ENCODE measurements at places on chromosomes 16 and 17.

- no peak for DNase-seq
Observed at GRCh38 chr16:9081158-9081557, 10.3 kb upstream of the HAPSTR1 start.

- no peak for DNase-seq
Observed at GRCh38 chr16:10485698-10486382, 94.6 kb downstream of the EMP2 start.

DNA sequence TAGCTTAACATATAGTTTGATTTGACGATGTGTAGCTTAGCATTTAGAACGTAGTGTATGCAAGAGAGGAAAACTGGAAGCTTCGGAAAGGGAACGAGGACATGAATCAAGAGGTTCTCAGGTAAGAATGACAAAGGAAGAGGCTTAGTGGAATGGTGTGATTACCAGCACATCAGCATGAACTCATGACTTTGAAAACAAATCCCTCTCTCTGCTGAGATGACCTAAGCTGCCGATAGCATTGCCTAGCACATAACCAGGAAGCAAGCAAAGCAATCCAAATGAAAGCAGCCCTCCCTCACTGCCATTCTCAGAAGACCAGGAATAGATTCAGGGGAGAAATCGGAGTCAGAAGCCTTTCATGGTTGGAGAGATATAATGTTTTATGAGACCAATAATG, 51.3 kb upstream of the CCL1 start:
- no peak for DNase-seq

- DNase-seq, result peak; percentile 82
Observed at GRCh38 chr16:11255737-11256660, at the start of gene SOCS1. SOCS1 (minus strand) TSS chr16:11256204; CDS start chr16:11255478, 726 bp downstream.

DNA sequence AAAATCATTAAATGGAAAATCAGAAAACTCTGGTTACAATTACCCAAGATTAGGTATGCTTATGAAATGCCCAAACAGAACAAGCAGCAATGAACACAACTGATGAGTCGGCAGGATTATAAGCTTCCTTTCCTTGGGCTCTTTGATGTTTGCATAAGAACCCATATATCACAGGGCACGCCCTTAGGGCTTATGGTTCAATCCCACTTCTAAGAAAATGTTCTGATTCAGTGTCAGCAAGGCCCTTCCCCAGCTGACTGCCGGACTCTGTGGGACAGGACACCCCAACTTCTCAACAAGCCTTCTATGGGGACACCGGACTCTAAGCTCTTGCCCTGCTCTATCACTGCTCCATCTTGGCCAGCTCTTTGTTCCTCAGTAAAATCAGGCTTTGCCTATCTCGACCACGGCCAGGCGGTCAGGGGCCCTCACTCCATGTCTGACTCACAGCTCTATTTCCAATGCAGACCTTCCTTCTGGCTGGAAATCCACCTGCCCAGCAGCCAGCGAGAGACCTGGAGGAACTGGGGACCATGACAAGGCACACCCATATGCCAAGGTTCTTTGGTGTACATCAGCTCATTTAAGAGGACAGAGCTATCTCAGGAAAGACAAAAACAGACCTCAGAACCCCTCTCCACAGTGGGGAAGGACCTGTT, 26.8 kb downstream of the LITAFD start:
- DNase-seq, result no peak

GRCh38 chr16:82833378-82833993, 206.7 kb downstream of the CDH13 start:
- DNase-seq, result no peak

GRCh38 chr16:51831595-51832367, 680.7 kb upstream of the SALL1 start:
- no peak for DNase-seq

GRCh38 chr16:14148569-14148968, 77.5 kb downstream of the MRTFB start:
- DNase-seq, result no peak

DNA sequence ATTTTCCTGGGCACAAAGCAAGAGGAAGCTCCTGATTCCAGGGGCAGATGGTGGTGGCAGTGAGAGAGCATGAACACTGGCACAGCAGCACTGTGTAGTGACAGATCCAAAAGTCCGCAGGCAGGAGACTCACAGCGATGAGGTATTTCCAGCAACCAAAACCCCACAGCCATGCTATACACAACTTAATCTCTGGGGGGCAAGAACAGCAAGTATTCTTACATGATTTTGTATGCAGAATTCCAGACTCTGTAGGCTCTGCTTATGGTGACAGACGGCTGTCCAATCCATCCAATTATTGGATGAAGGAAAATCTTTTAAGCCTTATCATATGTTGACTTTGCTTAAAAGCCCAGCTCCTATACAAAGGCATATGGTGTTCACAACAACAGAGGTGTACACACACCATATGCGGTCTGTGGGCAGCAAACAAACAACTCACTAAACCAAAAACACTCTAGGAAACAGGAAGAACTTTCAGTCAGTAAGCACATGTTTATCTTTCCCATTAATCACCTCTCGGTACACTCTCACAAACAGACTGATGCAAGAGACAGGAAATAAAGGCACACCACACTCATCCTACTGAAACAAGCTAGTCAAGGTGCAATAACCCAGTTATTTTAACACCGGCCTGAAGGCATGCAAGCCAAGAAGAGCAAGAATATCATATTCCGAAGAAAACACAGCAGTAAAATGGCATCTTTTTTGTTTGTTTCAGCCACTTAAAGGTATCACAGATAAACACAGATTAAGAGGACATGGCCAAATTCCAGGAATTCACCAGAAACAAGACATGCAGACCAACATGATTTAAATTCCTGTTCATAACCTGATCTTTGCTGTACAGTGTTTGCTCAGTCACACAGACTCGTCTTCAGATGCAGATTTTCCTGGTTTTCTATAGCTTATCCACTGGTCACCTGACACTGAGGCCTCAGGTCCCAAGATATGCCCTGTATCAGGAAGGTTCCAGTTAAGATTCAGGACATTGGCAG, 47.8 kb downstream of the ERN1 start:
- DNase-seq, result no peak

DNA sequence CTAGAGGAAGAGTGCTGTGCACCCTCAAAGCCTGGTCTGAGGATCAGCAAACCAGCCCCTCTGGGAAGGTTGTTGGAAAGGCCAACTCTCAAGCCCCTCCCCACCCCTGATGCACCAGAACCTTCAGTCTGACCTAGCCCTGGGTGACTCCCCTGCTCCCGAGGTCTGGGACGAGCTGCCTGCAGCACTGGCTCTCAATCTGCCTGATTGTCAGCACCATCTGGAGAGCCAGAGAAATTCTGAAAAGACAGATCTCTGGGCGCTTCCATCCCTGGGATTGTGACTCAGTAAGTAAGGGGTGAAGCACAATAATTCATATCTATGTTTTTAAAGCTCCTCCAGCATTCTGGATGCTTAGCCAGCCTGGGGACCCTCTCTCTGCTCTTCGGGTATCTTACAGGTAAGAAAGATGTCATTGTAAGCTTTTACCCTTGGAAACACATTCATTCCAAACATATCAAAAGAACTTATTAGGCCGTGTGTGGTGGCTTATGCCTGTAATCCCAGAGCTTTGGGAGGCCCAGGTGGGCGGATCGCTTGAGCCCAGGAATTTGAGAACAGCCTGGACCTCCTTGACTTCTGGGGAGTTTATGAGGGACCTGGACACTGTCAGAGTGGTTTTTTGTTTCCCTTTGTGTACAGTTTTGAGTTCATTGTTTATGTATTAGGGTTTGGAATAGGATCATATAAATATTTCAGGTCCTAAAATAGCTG, 147.5 kb downstream of the KCNJ12 start:
- DNase-seq, result no peak

DNA sequence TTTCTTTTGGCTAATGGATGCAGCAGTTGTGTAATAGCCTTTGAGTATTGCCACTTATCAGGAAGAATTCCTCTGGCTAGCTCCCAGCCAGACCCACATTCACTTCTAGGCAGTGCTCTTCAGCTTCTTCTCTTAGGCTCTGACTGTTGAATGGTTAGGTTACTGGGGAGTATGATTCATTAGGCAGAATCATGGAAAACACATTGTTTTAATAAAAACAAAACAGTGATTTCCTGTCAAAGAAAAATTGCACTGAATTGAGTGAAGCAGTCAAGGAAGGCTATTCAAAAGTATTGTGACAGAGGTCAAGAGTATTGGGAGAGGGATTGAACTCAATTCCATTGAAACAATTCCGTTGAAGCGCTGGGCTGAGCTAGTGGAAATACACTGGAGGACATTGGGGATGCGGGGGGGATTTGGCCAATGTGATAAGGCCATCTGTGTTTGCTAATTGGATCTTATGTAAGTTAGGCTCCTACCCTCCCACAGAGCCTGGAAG, 68.0 kb downstream of the CNTNAP4 start:
- DNase-seq, result no peak

GRCh38 chr16:68756239-68756915, 19.3 kb downstream of the CDH1 start:
- DNase-seq, result no peak

DNA sequence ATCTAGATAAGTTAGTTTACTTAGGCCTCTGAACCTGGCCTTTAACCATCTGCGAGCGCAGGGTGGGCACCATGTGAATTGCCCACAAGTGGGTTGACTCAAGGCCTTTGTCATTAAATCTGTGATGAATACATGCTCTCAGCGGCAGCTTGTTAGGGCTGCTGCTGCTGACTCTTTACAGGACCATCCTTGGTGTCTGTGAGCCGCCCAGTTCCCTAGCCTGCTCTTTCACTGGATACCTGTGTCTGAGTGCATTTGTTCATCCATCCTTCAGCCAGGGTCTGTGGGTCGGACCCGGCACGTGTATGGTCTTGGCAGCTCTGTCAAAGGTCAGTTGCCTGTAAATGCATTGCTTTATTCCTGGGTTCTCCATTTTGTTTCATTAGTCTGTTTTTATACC, 321.3 kb downstream of the CNTNAP4 start:
- DNase-seq, result no peak

DNA sequence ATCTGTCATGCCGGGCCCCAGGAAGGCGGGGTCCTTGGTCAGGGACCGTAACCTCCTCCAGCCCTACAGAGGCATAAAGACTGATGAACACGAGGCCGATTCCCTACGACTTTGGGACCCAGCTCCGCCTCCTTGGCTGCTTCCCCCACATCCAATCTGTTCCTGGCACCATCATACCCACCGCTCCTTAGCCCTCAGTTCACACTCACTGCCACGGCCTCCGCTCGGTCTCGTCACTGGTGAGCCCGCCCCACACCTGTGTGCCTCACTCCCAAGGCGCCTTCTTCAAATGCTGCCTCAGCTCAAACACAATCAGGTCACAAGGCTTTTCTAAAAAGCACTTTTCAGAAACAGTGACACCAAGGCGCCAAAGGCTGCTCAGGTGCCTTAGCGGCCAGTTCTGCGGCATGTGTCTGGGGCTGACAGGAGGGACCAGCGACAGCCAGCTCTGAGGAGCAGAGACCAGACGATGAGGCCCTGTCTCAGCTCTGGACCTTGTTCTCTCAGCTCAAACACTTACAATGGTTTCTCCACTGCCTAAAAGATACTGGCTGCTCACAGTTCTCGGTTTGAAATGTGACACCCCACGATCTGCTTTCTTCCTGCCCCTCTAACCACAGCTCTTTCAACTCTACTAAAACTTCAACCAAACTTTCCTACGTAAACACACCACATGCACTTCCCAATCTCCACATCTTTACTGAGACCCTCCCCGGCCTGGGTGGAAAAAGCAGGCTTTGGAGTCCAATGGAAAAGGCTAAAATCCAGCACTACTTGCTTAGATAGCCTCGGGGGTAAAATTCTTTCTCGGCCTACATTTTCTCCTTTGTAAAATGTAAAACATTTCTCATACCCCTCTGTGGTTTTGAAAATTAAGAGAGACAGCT, 33.2 kb downstream of the CYB5D2 start:
- no peak for DNase-seq

DNA sequence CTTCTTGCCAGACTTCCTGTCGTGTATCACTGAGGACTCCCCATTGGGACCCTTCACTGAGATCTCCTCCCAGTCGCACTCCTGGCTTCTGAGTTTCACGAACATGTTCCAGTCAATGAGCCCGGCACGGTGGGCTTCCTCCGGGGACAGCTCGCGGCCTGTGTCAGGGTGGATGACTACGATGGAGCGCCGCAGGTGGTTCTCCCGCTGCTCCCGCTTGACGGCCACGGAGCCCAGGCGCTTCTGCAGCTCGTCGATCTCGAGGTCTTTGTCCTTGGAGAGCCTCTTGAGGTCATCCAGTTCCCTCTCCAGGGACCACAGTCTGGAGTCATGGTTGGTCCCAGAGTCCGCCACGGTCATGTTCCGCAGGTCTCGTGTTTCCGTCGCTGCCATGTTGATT, 36.2 kb downstream of the UBN1 start:
- DNase-seq, result no peak

DNA sequence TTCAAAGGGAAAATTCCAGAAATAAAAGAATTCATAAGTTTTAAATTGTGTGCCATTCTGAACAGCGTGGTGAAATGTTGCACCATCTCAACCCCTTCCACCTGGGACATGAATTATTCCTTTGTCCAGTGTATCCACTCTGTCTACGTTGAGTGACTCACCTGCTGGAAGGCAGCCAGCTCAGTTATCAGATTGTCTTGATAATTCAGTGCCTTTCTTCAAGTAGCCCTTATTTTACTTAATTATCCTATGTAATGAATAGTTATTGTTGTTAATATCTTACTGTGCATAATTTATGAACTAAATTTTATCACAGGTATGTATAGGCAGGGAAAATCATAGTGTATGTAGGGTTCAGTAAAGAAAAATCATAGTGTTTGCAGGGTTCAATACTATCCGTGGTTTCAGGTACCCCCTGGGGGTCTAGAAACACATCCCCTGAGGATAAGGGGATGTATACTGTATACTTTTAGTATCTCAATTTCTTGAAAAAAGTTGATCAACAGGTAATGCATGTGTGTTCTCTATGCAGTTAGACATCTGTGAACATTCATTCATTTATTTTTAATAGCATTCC, 7.7 kb upstream of the PCTP start:
- no peak for DNase-seq

DNA sequence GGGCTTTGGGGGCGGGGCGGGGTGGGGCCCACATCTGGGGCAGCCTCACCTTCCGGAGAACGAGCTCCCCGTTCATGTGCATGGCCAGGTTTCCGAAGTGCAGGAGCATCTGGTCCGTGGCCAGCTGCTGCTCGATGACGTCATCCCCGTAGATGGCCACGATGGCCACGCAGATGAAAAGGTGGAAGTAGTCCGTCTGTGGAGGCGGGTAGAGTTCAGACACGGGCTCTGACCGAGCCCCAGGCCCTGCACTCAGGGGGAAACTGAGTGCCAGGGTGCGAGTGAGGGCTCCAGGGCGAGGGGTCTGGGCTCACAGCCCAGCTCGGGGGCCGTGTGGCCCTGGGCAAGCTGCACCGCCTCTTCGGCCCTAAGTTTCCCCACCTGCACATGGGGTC, 93.7 kb downstream of the TBC1D16 start:
- no peak for DNase-seq

GRCh38 chr17:29389982-29390850, at the start of gene TAOK1:
TAOK1 (plus strand) TSS chr17:29390363; CDS start chr17:29451549, 61,186 bp downstream.
- DNase-seq, result peak; percentile 97

DNA sequence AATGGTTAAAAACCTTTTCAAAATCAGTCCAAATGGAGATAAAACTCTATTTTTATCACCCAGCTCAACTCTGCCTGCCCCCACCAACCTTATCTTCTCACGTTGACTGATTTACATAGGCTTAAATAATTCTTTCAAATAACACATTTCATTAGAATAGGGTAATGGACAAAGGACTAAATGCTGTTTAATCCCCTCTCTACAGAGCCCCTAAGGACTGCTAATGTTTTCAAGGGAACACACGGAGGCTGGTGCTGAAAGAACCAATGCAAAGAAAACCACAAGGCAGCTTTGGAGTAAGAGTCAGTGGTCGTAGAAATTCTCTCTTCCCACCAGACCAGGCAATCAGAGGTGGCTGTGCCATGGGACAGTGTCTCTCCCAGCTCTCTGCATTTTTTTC, 445.7 kb upstream of the MAF start:
- DNase-seq, result no peak

- DNase-seq, result no peak
Observed at GRCh38 chr16:57577691-57578224, 35.3 kb downstream of the ADGRG5 start.

Measured in C1 segment of cervical spinal cord (tissue), 14 donors.